Muscle of arm (tissue), 14 donors: ENCODE measurements at places on chromosomes 12 and 14. TPM values are rescaled to one million over a fixed set of nuclear protein-coding genes. Genes with fewer than 3 reads are reported as not detected.

The GPR137C gene
- 4.2 TPM for polyA plus RNA-seq

The YAF2 gene
- 24.4 TPM for polyA plus RNA-seq

The UNC79 gene
- 0.22 TPM for polyA plus RNA-seq

The CD4 gene
- polyA plus RNA-seq = 6.6 TPM

The TXNRD1 gene
- polyA plus RNA-seq = 43.5 TPM

The KRT78 gene
- not detected for polyA plus RNA-seq

The KRT86 gene
- polyA plus RNA-seq = 0.10 TPM

The HOXC4 gene
- 8.1 TPM for polyA plus RNA-seq

The KSR2 gene
- 0.08 TPM for polyA plus RNA-seq

The ING4 gene
- 59.5 TPM for polyA plus RNA-seq

The SFSWAP gene
- polyA plus RNA-seq = 28.2 TPM

The BIN2 gene
- 1.8 TPM for polyA plus RNA-seq

The FITM1 gene
- 73.1 TPM for polyA plus RNA-seq

The PCNX1 gene
- 25.8 TPM for polyA plus RNA-seq

The VRTN gene
- polyA plus RNA-seq = not detected

The SLC35F4 gene
- polyA plus RNA-seq = not detected

The LTB4R gene
- polyA plus RNA-seq = not detected

The TRHDE gene
- polyA plus RNA-seq = 1.6 TPM

The TGM1 gene
- 1.8 TPM for polyA plus RNA-seq

The SLC25A47 gene
- not detected for polyA plus RNA-seq
